SW 1271 (cell line): ENCODE measurements at places on chromosomes 4 and X.

GRCh38 chr4:173257732-173258717, 76.1 kb downstream of the HMGB2 start:
- DNase-seq = no peak

- DNase-seq = no peak
Measured at GRCh38 chr4:155787113-155787710, 28.4 kb downstream of the GUCY1B1 start.

GRCh38 chr4:159191989-159192388, 89.1 kb downstream of the RAPGEF2 start:
- no peak for DNase-seq

DNA sequence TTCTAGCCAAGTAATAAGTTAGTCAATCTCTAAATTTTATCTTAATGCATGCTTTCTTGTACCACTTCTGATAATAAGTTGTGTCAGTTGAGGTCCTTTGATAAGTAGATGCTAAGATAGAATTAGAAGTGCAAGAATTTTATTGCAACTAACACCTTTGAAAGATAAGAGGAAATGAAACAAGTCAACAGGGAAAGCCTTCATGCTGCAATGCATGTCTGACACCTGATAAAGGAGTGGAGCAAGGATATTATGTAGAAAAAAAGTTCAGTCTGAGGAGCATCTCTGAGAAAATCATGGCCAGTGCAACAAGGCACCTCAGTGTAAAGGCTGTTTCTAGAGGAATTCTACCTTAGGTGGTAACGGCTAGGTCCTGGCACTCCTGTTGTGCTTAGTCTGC, 210.7 kb upstream of the PPP1R2C start:
- DNase-seq = no peak

GRCh38 chrX:134571796-134572195, 86.5 kb downstream of the PLAC1 start:
- DNase-seq = no peak

GRCh38 chrX:118355225-118355920, 9.5 kb downstream of the WDR44 start:
- no peak for DNase-seq

GRCh38 chr4:114537352-114537751, 61.3 kb upstream of the UGT8 start:
- no peak for DNase-seq

GRCh38 chr4:103907414-103907813, 187.6 kb upstream of the TACR3 start:
- no peak for DNase-seq

- DNase-seq = no peak
Measured at GRCh38 chr4:3352505-3352904, 59.7 kb downstream of the RGS12 start.

- DNase-seq = no peak
Measured at GRCh38 chr4:2044119-2044485, 15.0 kb upstream of the NAT8L start.

DNA sequence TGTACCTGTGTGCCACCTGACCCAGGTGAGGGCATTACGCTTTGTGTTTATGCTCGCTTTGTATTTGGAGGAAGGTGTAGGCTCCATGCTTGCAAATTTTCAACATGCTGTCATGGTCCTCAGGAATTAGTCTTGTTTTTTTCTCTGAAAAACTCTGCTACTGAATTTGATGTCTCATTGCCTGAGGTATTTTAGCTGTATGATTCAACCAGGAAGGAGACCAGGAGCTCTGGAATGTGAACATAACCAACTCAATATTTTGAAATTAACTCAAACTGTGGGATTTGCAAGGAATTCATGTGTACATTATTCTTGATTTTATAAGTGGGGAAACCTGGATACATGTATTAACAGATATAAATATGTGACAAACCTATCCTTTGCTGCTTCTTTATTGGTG, 134.1 kb downstream of the SLC4A4 start:
- DNase-seq = peak; percentile 8

DNA sequence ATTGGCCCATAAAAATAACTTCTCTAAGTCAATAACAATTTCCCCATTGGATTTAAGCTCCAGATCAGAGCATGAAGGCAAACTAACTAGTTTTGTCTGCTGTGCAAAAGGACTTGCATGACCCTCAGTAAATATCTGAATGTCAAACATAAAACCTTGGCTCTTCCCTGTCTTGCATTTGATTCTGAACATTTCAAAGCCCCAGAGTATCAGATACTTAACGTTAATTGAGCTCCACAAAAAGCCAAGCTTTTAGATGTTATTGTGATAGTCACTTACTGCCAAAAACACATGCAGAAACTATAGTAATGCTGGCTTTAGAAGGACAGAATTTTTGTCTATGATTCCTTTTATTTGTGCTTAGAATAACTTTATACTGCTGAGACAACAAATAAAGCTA, 664.2 kb downstream of the ADGRL3 start:
- DNase-seq = no peak

DNA sequence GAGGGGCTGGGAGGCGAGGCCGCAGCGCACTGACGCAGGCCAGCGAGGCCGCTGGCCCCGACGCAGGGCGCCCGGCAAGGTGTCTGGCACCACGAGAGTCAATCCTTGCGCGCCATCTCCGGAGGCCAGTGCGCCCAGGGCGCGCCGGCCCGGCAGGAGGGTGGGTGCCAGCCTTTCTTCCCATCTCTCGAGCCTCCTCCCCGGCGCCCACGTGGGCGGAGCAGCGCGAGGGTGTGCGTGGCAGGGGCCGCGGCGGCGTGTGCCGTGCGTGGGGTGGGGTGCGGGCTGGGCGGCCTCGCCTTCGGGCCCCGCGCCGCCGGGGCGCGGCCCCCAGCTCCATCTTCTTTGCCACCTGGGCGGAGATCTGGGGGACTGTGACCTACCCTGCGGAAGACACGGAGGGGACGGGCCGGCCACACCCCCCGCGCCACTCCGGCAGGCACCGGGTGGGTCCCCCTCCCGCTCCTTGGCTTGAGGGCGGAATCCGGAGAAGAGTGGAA, 877 bp downstream of the JAKMIP1 start:
- DNase-seq = no peak

DNA sequence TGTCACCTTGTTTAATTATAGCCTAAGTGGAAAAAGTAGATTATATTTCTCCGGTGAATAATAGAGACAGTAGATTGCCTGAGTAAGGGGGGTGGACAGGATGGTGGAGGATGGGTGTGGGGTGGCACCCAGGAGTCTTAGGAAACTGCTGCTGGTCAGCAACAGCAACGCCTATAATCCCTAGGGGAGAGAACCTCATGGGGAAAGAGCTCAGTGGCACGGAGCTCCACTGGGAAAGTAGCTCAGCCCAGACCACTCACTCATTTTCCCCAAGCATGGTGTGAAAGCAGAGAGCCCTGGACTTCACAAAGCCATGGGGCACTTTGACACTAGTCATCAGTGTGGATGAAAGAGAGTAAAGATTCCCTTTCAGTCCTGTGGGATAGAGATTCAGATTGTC, 31.1 kb downstream of the METTL14 start:
- no peak for DNase-seq

DNA sequence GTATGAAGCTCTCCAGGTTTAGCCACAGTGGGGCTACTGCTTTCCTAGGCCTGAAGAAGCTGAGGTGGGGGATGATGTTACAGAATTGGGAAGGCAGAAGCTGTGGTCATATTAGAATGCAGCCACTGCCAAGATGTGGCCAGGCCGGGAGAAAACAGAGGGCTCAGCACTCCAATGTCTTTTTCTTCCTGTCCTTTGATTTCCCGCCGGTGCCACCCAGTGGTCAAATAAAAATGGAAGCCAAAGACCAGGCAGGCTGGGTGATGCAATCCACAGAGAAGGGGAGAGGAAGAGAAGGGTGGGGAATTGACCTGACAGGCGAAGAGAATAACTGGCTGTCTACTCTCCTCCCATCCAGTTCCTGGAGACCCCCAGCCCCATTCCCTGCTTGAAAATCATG, 94.9 kb upstream of the SHISA3 start:
- no peak for DNase-seq

DNA sequence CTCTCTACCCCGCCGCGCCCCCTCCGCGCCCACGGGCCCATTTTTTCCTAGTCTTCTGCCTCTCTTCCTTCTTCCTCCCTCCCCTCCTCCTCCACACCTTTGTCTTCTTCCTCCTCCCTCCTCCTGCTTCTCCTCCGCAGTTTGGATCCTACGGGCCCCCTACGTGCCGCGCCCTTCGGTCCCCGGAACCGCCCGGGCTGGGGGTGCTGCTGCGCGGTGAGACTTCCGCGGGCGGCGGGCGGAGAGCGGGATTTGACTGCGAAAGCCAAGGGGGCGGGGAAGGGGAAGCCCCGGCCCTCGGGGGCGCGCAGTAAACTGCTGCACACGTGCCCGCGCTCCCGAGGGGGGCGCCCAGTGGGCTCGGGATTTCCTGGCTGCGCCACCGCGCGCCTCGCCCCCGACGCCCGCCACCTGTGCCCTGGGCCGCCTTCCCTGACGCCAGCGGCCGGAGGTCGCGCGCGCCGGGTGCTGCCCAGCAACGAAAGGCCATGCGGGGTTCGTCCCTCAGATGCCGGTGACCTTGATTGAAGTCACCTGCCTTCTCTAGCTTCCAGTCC, 3.3 kb upstream of the NKX3-2 start:
- no peak for DNase-seq

DNA sequence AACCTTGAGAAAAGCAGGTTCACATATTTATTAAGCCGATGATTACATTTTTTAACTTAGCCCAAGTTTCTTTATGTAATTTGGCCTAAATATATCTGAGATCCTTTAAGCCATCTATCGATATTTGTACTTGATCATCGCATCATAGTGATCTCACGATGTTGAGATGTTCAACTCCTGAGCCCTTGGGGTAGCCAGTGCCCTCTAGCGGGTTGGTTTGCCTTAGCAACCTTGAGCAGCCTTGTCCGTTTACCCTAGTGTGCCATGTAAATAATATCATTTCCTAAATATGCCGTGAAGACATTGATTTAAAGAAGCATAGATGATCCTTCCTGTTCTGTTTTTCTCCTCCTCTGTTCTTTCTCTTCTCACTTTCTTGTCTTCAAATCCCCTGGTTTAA, 432.2 kb downstream of the RPA4 start:
- DNase-seq = no peak

- DNase-seq = no peak
Measured at GRCh38 chr4:119284876-119285780, 36.8 kb downstream of the FABP2 start.

DNA sequence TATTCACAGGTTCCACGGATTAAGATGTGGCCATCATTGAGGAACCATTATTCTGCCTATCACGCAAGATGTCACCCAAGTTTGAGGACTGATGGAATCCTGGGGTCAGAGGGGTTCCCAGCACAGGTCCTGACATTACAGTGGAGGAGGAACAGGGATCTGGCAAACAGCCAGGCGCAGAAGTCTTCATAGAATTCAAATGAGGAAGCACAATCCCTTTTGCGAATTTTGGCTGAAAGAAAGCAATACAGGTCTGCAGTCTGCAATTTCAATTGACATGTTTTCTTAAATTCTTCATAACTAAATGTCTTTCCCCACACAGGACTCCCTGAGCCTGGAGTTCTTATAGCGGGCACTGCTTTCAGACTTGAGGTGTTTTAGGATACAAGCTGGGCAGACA, 14.5 kb downstream of the DOCK11 start:
- DNase-seq = no peak

GRCh38 chrX:85111347-85111746, 107.7 kb downstream of the APOOL start:
- peak; percentile 1 for DNase-seq

DNA sequence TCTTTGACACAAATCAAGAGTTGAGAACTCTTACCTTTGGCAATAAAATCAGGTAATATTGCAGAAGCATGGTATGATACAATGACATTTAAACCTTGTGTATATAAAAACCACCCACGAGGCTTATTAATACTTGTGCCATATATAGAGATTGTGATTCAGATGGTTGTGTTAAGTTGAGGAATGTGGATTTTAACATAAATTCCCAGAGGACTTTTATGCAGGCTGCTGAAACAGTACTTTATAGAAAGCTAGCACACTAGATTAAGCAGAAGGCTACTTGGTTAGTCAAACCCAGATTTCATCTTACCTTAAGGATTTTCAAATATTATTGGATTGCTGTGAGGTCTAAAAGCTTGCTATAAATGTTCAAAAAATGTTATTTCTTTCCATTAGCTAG, 325.7 kb upstream of the PCDH10 start:
- DNase-seq = no peak

DNA sequence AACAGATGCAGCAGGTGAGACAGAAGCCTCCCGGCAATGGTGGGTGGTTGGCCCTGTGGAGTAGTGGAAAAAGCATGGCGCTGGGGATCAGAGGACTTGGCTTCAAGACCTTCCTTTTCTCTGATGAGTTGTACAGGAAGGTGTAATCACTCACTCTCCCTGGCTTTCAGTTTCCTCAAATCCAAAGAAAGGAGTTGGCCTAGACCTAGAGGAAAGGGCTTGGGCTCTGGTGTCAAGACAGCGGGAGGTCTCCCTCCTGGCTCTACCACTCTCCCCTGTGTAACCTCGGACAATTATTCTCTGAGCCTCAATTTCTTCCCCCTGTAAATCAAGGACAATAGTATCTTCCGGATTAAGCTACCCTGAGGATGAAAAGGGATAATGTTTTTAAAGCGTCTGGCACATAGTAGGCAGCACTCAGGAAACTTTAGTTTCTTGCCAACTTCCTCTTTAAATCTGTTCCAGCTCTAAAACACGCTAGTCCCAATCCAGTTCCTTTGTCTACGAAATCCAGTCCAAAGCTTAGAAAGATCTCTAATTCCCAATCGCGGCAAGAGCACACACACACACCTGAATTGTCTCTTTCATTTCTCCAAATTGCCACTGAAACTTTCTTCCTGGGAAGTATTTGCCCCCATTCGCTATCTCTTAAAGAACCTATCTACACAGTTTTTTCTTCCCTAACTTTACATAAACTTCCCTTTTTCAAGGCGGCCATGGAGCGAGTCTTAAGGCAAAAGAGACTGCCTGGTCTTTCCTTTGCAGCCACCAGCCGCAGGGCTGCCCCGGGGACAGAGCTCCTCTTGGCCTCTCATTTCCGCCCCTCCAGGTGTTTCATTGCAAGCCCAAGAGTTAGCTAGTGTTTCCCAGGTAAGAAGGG, 29.9 kb upstream of the GPC4 start:
- DNase-seq = no peak

DNA sequence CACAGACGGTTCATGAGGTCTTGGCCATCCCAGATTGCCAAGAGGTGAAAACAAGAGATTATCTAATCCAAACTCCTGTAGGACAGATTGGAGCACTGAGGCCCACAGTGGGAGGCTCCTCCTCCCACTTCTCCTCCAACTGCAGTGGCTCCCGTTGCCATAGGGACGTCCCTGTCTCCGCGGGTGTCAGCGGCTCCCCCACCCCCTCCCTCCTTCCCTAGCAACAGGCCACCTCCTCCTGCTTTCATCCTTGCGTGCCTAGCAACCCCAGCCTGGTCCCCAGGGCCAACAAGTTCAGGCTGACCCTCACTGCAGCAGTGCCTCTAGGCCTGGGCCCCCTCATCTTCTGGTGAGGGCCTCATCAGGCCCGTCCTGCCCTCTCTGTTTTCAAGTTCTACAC, 6.8 kb upstream of the IQSEC2 start:
- no peak for DNase-seq

GRCh38 chr4:2901186-2901585, 57.5 kb downstream of the ADD1 start:
- DNase-seq = no peak

GRCh38 chrX:2859197-2859797, 30.6 kb downstream of the GYG2 start:
- no peak for DNase-seq
